Kidney capillary endothelial cell (primary cell): ENCODE measurements at places on chromosomes 13 and 19.

DNA sequence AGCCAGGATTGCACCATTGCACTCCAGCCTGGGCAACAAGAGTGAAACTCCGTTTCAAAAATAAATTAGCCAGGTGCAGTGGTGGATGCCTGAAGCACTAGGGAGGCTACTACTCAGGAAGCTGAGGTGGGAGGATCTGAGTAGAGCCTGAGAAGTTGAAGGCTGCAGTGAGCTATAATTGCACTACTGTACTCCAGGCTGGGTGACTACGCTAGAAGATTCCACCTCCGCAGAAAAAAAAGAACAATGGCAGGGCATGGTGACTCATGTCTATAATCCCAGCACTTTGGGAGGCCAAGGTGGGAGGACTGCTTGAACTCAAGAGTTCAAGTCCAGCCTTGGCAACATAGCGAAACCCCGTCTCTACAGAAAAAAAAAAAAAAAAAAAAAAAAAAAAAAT, 20.5 kb downstream of the HAUS8 start:
- DNase-seq: no peak

GRCh38 chr19:34411216-34411615, 7.0 kb downstream of the PDCD2L start:
- DNase-seq: no peak

GRCh38 chr19:48424694-48425219, 21.0 kb upstream of the GRWD1 start:
- DNase-seq: peak; percentile 69

DNA sequence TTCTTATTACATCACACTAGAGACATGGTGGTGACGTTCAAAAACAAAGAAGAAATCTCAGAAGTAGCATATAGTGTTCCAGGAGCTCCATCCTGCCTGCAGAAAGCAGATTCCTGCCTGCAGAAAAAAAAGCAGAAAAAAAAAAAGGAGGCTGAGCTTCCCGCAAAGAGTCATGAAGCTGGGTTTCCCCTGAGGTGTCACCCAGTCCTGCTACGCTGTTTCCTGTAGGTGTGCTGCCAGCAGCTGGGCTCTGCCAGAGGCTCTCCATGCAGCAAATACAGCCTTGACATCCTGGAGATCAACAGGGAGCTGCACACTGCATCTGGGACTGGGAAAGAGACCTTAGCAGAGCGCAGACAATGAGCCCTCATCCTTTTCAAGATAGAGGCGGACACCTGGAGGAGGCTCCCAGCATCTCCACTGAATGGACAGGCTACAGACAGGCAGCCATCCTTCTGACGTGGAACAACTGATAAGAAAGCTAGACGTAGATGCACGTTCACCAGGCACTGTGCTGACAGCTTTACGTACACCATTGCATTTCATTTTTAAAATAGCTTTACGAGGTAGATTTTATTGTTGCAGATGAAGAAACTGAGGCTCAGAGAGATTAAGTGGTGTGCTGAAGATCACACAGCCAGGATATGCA, 350.9 kb downstream of the FOXO1 start:
- DNase-seq: peak; percentile 42

DNA sequence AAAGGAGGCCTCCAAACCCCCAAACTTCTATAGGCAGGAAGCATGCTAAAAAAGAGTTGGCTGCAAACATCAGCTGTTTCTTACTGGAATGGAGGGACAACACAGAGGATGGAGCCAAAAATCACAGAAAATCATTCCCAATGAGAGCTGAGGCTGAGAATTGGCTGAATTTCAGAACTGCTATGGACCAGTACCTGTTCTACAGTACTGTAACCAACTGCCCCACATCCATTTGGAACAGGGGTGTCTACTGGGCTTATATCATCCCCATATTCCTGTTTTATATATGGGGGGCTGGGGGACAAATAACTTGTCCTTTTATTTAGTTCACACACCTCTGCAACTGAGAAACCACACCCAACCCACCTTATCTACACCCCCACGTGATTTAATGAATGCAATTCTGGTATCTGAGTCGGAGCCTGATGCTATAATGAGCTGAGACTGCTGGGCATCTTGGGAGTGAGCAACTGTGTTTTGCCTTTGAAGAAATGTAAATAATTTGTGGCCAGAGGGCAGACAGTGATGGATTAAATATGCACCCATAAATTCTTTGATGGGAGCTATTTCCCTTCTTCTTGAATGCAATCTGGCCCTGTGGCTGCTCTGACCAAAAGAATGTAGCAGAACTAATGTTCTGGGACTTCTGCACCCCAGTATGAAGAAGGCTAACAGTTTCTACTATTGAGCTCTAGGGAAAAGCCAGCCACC, 82.6 kb downstream of the TBC1D4 start:
- no peak for DNase-seq

- DNase-seq: no peak
Measured at GRCh38 chr19:18291019-18291524, 9.7 kb upstream of the JUND start.

DNA sequence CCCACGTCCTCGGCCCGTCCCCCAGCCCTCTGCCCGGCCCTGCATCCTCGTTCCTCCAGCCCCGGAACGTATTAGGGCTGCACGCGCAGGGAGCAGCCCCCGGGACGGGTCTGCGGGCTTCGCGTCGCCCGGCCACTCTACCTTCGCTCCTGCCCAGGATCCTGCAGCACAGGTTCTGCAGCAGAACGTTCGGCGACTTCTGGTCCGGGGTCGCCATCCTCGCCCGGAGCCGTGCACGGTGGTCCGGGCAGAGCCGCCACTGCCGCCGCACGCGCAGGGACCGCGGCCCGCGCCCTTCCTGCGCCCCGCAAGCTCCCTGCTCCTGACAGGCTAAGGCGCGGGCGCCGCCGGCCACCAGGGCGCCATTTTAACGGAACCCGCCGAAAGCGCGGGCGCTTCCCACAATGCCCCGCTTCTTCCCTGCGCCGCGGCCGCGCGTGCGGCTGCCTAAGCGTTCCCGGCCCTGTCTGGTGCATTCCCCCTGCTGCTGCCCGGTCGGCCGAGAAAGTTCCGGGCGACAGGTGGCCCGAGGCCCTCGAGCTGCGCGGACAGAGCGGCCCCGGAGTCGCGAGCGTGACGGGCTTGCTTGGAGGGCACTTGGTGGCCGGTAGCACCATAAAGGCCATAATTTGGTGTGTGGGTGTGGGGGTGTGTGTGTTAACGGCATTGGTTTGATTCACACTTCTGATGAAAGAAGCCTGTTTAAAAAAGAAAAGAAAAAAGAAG, at the start of gene TUBGCP3:
Gene TUBGCP3, minus strand, starts transcription at position 390 of the 726 bp plus-strand sequence. Its CDS starts 173 bp downstream, at position 217.
- DNase-seq: peak; percentile 70

DNA sequence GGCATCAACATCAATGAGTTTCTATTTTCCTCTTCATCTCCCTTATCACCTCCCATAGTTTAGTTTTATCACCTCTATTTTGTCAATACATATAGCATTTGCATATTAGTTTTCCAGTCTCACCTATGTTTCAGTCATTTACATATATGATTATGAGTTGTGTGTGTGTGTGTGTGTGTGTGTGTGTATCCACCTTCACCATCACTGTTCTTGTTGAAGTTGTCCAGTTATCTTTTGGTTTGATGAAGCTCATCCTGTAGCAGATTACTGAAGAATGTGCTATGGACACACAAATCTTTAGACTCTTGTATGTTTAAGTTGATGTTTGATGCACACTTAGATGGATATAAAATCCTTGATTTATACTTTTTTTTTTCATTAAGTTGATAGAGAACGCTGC, 40.5 kb downstream of the SPACA7 start:
- no peak for DNase-seq

DNA sequence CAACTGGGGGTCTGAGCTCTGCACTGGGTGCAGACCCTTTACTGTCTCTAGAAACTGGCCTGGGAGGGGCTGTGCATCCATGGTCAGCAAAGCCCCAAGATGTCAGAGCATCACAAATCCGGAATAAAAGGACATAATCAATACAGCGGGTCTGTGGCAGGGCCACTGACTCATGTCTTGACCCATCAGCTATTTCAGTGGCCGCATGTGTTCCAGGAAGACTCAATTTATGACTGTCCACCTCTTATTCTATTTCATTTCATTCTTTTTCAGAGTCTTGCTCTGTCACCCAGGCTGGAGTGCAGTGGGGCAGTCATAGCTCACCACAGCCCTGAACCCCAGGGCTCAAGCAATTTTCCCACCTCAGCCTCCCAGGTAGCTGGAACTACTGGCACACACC, 53.2 kb downstream of the PEX11G start:
- DNase-seq: no peak

DNA sequence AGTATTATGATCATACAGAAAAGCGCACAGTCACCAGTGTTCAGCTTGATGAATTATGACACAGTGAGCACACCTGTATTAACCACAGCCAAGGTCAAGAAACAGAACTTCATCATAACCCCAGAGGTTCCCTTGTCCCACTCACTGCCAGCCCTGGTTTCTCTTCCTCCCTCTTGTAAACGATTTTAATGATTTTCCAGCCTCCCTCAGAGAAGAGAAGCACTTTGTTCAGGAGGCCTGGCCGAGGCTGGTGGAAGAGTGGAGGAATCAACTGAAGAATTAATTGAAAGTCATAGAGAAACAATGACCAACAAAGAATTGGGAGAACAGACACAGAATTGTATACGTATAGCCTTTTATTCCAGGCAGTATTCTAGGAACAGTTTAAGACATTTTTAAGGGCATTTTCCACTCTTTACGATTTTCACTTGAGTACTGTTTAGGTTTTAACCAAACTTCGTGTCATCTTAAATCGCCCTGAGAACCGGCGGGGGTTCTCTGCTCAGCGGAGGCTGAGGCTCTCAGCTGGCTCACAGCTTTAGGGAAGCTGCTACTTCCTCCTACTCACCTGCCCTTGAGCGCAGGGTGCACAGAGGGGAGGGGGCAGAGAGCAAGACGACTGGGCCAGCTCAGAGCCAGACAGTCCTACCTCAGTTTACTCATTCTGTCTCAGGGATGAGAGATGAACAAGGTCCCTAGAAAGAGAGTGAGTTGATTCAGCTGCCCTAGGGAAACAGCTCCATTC, 108.6 kb downstream of the AKAP11 start:
- no peak for DNase-seq

- no peak for DNase-seq
Measured at GRCh38 chr13:65926750-65927171, 1303.4 kb downstream of the PCDH9 start.

GRCh38 chr19:41563854-41564514, 12.0 kb upstream of the CEACAM21 start:
- DNase-seq: no peak

DNA sequence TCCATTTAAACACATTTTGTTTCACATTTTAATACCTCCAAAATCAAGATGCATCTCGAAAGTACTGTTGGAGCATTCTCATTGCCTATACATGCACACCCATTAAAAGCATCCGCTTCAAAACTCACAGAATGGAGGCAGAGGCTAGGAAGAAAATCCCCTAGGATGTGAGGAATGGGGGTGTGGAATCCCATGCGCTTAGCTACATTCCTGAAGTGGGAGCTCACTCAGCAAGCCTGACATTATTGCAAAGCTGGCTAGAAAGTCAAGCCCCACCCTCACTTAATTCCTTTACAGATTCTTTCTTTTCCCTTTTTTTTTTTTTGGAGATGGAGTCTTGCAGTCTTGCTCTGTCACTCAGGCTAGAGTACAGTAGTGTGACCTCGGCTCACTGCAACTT, 4.6 kb upstream of the FAM32A start:
- no peak for DNase-seq

DNA sequence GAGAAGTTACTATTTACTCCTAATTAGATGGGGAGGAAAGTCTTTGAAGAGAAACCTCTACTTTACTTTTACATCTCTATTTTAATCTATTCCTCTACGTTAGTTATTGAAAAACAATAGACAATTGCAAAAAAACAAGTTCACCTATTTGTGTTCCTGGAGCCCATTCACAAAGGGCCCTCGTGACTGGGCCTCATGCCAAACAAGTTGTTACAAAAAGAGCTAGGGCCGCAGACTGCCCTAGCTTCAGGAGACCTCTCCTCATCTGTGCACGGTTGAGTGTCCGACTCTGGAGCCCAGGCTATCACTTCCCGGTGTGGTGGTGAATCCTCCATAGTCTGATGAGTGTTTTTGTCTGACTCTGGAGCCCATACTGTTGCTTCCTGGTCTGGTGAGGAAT, 190.9 kb downstream of the ZNF486 start:
- DNase-seq: no peak

DNA sequence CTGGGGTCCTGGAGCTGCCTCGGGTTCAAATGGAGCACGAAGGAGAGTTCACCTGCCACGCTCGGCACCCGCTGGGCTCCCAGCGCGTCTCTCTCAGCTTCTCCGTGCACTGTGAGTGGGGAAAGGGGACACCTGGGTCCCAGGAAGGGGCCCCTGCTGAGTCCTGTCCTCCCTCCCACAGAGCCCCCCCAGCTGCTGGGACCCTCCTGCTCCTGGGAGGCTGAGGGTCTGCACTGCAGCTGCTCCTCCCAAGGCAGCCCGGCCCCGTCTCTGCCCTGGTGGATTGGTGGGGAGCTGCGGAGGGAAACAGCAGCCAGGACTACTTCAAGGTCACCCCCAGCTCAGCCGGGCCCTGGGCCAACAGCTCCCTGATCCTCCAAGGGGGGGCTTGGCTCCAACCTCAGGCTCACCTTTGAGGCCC, 11.0 kb upstream of the SIGLEC11 start:
- DNase-seq: no peak

GRCh38 chr13:27406178-27406939, 18.1 kb upstream of the GTF3A start:
- DNase-seq: peak; percentile 32

- DNase-seq: no peak
Measured at GRCh38 chr13:43731296-43731695, 55.5 kb downstream of the ENOX1 start.

DNA sequence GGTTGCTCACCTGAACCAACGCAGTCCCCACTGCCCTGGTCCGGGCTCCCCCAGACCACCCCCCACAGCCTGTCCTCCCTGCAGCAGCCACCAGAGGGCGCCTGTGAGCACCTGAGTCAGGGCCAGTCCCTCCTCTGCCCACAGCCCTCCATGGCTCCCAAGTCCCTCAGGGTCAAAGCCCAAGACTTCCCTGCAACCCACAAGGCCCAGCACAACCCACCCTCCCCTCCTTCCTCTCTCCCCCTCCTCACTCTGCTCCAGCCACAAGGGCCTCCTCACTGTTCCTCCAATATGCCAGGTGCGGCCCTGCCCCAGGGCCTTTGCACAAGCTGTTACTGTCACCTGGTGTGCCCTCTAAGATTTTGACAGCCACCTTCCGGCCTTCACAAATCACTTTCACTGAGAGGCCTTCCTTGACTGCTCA, 10.9 kb downstream of the GNA15 start:
- no peak for DNase-seq

GRCh38 chr19:35946203-35946602, 10.0 kb downstream of the LRFN3 start:
- no peak for DNase-seq

GRCh38 chr19:58209577-58209976, 19.1 kb upstream of the ZNF544 start:
- DNase-seq: no peak

GRCh38 chr19:389255-389934, 19.6 kb downstream of the C2CD4C start:
- no peak for DNase-seq
